ENCODE measurements at places on chromosomes 1 and 21. TPM values are rescaled to one million over a fixed set of nuclear protein-coding genes. Genes with fewer than 3 reads are reported as not detected.

GRCh38 chr1:162219461-162219860 is 150.0 kb downstream of the NOS1AP start:
- no peaks in the 10 kb centered on the region for H3K27me3 ChIP-seq
- no peaks in the 10 kb centered on the region for H3K36me3 ChIP-seq
- no peak overlapping the region for H3K4me3 ChIP-seq
- no peaks in the 10 kb centered on the region for H3K4me1 ChIP-seq
- H3K27ac ChIP-seq: no peak overlapping the region

DNA sequence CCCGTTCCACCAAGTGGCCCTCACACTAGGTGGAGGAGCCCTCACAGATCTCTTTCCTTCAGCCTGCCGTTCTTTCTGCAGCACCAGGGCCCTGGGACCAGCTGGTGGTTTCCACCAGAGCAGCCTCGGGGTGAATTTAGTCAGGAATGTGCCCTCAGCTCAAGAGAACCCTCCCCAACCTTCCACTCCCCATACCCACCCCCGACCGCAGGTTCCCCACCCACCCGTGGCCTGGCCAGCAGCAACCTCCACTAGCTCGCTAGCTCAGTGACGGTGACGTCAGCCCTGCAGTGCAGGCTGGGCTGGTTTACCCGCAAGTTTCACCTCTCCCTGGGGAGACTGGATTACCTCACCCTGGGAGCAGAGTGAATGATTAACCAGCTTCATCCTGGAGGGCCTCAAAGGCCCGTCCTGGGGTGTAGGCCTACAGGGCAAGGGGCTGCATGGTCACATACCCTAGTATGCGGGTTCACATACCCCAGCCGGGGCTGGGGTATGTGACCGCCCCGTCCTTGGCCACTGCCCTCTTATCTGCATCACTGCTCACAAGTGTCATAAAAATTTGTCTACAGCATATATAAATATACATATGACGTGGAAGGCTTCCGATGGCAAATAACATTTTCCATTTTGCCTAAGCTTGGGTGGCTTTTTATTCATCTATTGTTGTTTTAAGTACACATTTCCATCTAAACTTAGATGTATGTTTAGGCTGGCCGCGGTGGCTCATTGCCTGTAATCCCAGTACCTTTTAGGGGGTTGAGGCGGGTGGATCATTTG is 24.5 kb downstream of the ELF3 start:
- no peaks in the 10 kb centered on the region for H3K27me3 ChIP-seq
- no peak for DNase-seq
- no peak overlapping the region for H3K4me3 ChIP-seq
- H3K4me1 ChIP-seq: peaks cover 14% of the 10 kb centered on the region
- H3K27ac ChIP-seq: peak overlapping the region; percentile 36
- no peaks in the 10 kb centered on the region for H3K36me3 ChIP-seq

- no peaks in the 10 kb centered on the region for H3K36me3 ChIP-seq
- H3K27ac ChIP-seq: no peak overlapping the region
- no peak for DNase-seq
- no peaks in the 10 kb centered on the region for H3K27me3 ChIP-seq
- peaks cover 4% of the 10 kb centered on the region for H3K4me1 ChIP-seq
Observed at GRCh38 chr1:91527266-91527765, 26.7 kb downstream of the CDC7 start.

DNA sequence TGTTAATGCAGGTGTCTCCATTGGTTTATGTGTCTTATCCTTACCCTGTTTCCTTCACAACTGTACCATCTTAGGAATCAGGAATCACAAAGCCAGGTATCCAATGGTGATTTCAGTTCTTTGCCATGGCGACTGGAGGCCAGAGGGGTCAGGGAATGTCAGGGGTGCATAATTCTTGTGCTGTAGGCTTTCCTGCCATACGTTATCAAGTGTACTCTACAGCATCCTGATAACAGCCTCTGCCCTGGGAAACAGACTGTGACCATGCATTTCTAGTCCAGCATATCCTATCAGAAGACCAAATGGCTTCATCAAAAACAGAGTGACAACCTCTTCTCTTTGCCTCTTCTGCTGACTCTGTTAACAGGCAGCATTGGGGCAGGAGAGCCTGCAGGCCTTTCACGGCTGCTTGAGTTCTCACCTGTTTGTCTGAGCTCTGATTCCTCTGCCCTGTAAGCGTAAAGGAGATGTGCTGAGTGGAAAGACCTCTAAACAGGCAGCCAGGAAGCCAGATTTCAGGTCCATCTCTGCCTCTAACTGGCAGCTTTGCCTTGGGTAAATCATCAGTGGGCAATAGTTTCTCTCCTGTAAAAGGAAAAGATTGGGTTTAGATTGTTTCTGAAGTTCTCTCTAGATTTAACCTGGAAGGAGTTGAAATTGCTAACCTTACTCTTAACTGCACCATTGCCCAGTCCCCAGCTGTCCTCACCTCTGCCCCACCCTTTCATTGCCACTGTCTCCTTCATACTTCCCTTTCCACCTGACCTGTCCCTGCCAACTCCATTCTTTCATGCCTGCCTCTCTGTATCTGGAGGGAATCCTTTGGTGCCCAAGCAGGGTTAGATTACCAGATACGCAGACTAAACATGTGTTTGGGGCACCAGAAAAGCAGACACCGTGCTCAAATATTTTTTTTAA is 80.2 kb downstream of the LRRC8D start:
- H3K27ac ChIP-seq: no peak overlapping the region
- peaks cover 2% of the 10 kb centered on the region for H3K4me1 ChIP-seq
- peaks cover 10% of the 10 kb centered on the region for H3K36me3 ChIP-seq

DYNLT5 gene
- polyA plus RNA-seq: not detected

Measured in keratinocyte (primary cell).